ENCODE measurements at places on chromosomes 12 and 14.

GRCh38 chr12:130031571-130032189 lies 127.9 kb upstream of the TMEM132D start:
- no peak for DNase-seq

DNA sequence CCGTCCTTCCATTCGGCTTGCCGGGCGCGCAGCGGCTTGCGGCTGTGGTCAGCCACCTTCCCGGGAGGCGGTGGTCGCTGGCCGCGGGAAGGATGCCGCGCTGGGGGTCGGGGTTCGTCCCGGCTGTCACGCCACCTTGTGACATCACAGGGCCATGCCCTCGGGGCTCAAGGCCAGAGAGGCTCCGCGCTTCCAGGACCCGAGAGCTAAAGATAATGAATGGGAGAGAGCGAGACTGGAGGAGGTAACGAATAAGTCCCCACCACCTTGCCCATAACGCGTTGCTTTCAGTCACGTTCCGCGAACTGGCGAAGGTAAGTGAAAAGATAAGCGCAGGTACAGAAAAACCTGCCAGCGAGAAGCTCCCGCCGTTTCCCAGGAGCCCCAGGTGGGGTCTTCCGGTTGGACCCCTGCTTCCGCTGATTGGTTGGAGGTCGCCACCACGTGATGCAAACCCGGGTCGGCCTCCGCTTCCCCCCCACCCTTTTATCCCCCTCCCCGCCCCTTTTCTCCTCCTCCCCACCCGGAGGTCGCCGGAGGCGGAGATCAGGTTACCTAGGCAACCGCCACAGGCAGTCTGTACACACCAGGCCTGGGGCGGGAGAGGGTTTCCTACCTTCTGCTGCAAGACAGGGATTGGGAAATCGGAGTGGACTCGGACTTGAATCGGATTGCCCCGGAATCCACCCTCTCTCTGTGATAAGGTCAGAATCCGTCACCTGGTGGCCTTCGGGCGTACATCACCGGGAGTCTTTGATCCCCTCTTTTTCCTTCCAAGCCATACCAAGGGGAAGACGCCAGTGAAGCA lies at the start of gene LRRC9:
Gene LRRC9, plus strand, starts transcription at position 575 of the 808 bp plus-strand sequence.
- DNase-seq: no peak

GRCh38 chr12:65524666-65525065 lies 246.2 kb downstream of the MSRB3 start:
- DNase-seq: peak; percentile 67

DNA sequence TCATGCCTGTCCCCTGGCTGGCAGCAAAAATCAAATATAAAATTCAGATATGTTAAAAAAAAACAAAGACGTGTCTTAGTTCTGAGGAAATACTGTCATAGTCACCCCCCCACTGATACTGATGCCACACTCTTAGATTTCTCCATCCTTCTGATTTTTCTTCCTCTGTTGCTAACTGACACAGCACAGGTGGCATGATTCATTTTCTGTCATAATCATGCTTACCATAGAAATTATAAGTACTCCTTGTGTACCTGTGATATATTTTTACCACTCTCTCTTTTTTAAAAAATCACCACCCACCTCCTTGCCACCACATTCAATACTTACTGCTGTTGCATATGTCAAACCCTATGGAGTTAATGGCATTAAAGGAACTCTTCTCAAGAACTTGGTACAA lies 209.2 kb downstream of the PPM1H start:
- DNase-seq: no peak

DNA sequence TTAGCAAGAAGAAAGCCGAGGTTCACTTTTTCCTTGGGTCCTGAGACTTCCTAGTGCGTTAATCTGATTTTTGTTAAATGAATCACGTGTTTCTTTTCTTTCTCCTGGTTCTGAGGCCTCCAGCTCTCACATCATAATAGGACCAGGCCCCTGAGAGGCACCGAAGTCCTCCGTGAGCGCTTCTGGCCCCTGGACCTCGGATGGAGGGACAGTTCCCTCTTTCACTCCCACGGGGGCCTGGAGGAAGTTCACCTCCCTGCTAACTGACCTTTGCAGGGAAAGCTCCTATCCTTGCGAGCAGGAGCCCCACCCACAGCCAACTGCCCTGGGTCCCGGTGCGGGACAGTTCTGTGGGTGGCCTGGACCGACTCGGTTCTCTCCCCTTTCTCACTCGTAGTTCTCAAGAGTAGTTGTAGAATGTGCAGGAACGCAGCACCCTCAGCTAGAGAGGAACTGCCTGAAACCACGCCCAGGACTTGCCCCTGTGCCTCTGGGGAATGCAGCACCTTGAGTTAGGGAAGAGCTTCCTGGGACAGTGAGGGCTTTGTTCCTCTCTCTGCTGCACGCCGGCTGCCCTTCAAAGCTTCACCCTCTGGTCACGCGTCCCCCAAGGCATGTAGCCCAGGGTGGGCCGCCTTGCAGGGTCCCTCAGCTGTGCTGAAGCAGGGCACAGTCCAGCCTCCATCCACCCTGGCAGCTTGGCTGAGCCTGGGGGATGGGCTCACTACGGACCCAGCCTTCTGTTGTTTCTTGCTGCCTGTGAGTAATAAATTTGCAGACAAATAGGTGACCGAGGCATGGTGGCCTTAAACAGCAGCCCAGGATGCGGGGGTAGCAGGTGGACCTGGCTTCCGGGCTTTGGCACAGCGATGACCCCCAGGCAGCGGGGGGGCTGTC lies 264.6 kb downstream of the ADGRD1 start:
- DNase-seq: no peak

- peak; percentile 64 for DNase-seq
Measured at GRCh38 chr12:62250671-62251608, 9.3 kb upstream of the USP15 start.

- no peak for DNase-seq
Measured at GRCh38 chr12:12717586-12718380, 615 bp downstream of the CDKN1B start.

DNA sequence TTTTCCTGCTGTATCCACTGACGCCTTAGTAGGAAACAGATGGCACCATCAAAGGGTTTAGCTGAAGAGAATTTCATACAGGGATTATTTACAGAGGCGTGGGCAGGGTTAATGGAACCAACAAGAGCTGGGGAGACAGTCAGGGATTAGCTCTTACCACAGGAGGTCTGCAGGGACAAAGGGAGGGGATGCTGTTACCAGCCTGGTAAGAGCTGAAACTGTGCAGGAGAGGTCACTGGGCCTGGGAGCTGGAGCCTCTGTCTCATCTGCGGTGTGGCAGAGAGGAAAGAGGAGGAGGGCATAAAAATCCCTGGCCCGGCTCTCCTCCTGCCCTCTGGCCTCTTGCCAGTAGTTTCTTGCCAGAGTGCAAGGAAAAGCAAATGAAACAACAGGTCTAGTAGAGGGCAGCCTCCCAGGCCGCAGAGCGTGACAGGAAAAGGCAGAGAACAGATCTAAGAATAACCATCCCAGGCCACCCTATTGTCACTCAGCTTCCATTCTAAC lies 18.9 kb upstream of the POC1B start:
- DNase-seq: no peak

- no peak for DNase-seq
Measured at GRCh38 chr12:124833693-124834122, 30.0 kb downstream of the SCARB1 start.

DNA sequence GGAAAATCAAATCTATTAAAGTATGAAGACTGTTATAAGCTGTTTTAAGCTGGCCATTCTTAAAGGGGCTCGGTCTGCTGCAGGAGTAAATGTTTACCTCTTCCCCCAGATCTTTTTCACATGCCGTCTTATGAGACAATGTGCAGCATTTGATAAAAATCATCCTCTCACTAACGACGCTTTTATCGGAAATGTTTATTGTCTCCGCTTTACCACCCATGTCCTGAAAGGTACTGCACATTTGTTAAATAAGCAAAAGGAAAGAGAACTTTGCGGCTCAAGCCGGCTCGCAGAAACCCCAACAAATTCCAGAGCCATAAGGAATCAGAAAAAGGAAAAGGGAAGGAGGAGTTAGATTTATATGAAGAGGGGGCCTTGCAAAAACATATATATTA lies 137.8 kb downstream of the HMGA2 start:
- DNase-seq: no peak

GRCh38 chr14:29320286-29320685 lies 553.7 kb downstream of the FOXG1 start:
- DNase-seq: no peak

- no peak for DNase-seq
Measured at GRCh38 chr12:122593910-122594309, 66.9 kb downstream of the KNTC1 start.

DNA sequence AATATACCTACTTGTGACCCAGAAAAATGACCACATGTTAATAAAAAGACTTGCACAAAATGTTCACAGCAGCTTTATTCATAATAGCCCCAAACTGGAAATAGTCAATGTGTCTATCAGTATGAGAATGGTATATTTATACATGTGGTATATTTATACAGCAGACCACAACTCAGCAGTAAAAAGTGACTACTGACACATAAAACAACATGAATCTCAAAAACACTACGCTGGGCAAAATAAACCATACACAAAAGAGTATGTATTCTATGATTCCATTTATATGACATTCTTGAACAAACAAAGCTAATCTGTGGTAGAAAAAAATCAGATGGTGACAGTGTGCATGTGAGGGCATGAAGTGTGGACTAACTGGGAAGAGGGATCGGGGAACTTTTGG lies 35.1 kb downstream of the ARF6 start:
- no peak for DNase-seq

GRCh38 chr14:99524091-99524661 lies 43.0 kb downstream of the CCNK start:
- no peak for DNase-seq

DNA sequence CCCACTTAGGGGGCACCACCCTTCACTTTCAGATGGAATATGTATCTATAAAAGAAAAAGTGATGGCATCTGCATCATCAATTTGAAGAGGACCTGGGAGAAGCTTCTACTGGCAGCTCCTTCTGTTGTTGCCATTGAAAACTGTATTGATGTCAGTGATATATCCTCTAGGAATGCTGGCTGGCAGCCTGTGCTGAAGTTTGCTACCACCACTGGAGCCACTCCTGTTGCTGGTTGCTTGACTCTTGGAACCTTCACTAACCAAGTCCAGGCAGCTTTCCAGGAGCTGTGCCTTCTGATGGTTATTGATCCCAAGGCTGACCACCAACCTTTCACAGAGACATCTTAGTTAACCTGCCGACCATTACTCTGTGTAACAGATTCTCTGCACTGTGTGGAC lies 44.7 kb downstream of the RIMKLB start:
- peak; percentile 26 for DNase-seq

- DNase-seq: peak; percentile 57
Measured at GRCh38 chr12:92568691-92569090, 134.1 kb upstream of the PLEKHG7 start.

DNA sequence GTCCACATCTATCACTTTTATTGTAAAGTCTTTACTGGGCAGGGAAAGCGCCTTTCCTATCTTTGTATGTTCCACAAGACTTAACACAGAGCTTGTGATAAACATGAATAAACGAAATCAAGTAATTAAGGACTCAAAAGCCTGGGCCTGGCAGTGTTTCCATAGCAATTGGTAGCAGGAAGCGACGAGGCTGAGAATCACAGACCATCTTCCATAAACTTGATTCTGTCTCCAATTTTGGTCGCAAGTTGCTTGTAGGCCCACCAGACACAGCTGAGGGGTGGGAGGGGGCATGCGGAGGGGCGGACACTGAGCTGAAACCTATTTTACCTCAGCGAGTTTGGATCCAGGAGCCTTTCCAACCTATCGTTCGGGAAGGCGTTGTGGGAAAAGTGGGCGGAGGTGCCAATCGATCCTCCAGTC lies 302 bp downstream of the CCDC38 start:
- no peak for DNase-seq

DNA sequence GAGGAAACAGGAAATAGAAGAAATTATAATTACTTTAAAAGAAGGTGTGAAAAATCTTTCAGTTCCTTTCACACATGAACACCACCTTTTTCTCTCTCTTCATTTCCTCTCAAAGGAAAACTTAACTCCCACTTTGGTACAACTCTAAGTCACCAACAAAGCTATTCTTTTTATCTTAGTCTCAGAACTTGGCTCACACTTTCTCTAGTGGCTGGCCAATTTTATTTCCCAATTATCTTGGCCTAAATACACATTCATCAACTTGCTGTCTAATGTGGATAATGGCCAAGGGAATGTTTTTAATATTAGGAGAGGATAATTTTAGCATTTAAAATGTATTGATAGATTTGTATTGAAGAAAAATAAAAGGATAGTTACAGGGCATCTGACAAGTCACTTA lies 64.5 kb upstream of the NAV3 start:
- no peak for DNase-seq

GRCh38 chr14:64955297-64955696 lies 12.8 kb upstream of the GPX2 start:
- no peak for DNase-seq

DNA sequence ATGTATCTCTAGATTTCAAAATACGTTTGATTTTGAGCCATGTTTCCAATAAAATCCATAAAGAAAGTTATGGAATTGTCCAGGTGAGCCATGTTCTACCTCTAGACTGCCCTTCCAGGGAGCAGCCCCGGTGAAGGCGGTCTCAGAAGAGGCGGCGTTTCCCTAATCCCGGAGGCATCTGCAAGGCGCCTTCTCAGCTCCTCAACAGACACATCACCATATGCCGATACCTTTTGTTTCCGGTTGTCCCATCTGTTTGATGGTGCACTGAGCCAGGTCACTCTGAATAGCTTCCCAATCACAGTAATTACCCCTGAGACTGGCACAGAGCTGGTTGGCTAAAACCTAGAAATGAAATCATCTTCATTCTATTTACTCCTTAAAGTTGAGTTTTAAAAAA lies 305.5 kb upstream of the FKBP4 start:
- no peak for DNase-seq

DNA sequence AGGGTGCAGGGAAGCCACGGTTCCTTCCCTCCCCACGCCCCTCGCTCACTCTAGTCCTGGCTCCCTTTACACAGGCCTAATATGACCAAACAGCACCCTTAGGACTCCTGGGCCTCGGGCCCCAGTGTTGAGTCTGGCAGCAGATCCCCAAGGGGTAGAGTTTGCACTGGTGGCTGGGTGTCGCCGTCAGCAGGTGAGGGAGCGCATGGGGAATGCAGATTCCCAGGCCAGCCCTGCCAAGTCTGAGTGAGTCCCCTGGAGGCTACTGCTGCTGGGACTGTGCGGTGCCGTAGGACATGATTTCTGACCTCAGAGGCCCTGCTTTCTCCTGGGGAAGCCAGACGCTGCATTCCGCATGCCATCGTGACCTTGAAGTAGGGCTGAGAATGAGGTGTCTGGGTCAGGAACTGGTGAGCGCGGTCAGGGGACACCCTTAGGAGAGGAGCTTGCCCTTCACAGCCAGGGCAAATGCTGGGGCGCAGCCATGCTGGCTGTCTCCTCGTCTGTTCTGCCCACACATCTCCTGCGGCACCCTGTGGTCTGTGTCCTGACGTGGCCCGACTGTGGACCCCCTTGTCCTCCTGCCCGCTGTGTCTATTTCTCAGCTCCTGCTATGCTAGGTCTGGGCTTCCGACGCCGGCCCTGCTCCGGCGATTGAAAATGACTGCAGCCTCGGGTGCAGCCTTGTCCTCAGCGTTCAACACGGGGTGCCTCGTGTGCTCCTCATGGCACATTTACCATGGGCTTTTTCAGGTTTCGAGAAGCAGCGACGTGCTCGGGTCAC lies 37.6 kb upstream of the PRMT8 start:
- no peak for DNase-seq

- DNase-seq: no peak
Measured at GRCh38 chr14:79375356-79375755, 835.9 kb downstream of the DIO2 start.

Data from foreskin keratinocyte (primary cell).